ENCODE measurements at places on chromosomes 1 and 21.

DNA sequence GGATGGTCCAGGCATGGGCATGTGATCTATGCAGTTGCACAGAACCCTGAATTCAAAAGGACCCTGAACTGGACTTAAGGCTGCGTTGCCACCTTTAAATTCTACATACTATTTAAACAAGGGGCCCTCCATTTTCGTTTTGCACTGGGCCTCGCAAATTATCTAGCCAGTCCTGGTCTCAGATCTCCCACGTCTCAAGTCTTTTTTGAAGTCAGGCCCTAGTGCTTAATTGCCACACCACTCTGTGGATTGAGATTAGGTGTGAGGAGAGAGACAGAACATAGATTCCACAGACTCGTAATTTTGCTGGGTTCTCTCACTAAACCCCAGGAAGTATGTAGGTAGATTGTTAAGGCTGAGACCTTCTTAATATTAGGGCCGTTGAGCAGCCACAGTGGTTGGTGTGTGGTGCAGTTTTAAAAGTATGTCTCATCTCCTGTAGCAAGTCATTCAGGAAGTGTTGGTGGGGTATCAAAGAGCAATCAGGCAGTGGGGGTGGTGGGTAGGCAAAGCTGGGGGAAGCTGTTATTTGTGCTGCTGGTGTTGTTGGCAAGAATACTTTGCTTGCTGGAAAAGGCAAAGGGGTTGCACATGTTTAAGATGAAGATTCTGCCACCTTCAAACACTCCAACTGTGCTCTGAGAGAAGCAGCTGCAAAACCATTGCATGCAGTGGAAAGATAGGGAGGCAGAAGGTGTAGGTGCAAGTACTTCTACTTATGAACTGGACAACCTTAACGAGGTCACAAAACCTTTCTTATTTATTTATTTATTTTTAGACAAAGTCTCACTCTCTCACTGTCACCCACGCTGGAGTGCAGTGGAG, 11.2 kb downstream of the CD84 start:
- peak; percentile 81 for DNase-seq

DNA sequence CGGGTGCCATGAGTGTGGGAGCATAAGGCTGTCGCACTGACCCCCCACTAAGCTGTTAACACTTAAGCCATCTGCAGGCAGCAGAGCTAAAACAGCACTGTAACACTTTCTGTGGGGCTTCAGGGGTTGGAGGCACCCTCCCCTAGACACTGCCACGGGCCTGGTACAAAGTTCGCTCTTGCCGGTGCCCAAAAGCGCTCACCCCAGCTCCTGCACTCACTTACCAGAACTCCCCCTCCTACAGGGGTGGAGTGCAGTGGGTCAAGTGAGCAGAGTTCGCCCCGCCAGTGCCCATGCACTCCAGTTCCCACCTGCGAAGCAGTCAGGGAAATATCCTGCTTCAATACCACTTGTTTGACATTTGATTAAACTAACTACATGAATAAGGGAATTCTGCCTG, 46.3 kb upstream of the CFAP298 start:
- DNase-seq = no peak

GRCh38 chr1:108865316-108865910, 8.5 kb upstream of the AKNAD1 start:
- no peak for DNase-seq

- peak; percentile 69 for DNase-seq
Measured at GRCh38 chr1:204453141-204453772, 41.3 kb downstream of the PIK3C2B start.

- no peak for DNase-seq
Measured at GRCh38 chr1:2097386-2098300, 47.4 kb downstream of the PRKCZ start.

DNA sequence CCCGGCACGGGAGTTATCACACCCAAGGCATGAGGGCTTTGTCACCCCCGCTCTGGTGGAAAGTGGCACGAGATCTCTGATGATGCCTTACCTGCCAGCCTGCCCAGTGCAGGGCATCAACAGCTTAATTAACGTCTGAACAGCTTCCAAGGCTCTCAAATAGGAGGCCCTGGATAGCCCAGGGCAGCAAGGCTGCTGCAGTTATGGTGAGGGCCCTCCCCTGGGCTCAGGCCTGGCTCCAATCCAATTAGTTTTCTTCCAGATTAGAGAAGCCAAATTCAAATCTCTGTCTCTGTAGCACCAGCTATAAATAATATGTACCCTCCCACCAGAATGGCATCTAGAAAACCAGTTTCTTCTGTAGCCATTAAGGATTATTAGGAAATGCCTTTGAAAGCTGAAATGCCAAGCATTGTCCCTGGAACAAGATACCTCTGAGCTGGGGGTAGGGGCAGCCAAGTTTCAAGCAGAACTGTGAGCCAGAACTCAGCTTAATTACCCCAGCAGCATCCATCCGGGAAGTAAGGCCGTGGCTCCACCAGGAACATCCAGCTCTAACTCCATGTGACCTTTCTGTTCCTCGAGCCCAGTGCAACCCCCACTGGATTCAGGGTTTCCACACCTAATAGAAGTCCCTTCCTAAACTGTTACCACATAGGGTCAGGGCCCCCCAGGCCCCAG, 12.5 kb downstream of the QSOX1 start:
- no peak for DNase-seq

GRCh38 chr1:162365284-162366020, 11.2 kb downstream of the SPATA46 start:
- no peak for DNase-seq

DNA sequence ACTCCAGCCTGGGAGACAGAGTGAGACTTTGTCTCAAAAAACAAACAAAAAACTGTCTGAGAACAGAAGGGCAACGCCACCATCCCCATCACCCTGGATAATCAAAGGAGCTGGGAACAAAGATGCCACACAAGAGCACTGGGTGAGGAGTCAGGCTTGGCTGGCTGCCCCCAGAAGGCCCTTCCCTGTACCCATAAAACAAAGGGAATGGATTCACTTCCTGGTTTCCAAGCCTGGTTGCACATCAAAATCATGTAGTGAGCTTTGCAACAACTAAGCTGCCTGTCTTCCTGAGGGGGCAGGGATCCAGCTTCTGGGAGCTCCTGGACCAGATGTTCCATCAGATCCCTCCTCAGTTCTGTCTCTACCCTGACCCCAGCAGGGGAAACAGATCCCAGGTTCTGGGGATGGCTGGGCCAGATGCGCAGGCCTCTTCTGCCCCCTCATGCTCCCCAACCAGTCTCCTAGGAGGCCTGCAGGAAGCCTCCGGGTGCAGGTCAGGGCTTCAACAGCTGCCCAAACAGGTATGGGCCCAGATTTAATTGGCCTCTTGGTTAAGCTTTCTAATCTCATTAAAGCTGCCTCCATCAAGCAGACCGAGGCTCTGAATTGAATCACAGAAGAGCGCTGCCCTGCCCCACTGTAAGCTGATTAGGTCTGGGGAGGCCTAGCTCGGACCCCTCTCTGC, 97.8 kb downstream of the MRPL37 start:
- DNase-seq = no peak

GRCh38 chr1:19597496-19598309, 46.4 kb upstream of the NBL1 start:
- DNase-seq = no peak

- no peak for DNase-seq
Measured at GRCh38 chr1:244273845-244274619, 177.7 kb downstream of the ADSS2 start.

- DNase-seq = no peak
Measured at GRCh38 chr1:22751124-22751531, 40.5 kb downstream of the EPHB2 start.

- no peak for DNase-seq
Measured at GRCh38 chr1:117017062-117017461, 15.5 kb downstream of the CD101 start.

GRCh38 chr1:175665616-175666015, 77.8 kb downstream of the TNR start:
- no peak for DNase-seq

- DNase-seq = peak; percentile 5
Measured at GRCh38 chr1:15696956-15697521, 12.9 kb downstream of the PLEKHM2 start.

GRCh38 chr1:2208309-2209239, 14.0 kb upstream of the FAAP20 start:
- DNase-seq = no peak

- DNase-seq = no peak
Measured at GRCh38 chr1:36920801-36921405, 113.4 kb downstream of the GRIK3 start.

GRCh38 chr1:17735793-17736192, 19.3 kb upstream of the ACTL8 start:
- no peak for DNase-seq

GRCh38 chr1:113983826-113984225, 4.6 kb downstream of the OLFML3 start:
- DNase-seq = no peak

- no peak for DNase-seq
Measured at GRCh38 chr1:247848346-247848745, 6.7 kb upstream of the OR11L1 start.

DNA sequence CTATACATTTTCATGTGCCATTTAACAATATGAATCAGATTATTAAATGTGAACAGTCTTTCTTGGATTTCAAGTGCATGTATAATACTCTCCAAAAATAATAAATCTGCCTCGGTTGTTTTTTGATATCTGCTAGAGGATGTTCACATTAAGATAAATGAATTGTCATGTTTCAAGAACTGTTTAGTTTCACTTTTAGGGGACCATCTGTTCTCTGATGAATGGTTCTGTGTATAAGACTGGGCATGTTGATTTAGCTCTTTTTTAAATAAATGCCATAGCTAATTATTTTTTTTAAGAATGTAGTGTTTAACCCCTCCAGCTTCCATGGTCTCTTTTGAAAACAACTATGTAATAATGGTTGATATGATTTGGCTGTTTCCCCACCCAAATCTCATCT, 1245.1 kb upstream of the ADGRL4 start:
- no peak for DNase-seq

DNA sequence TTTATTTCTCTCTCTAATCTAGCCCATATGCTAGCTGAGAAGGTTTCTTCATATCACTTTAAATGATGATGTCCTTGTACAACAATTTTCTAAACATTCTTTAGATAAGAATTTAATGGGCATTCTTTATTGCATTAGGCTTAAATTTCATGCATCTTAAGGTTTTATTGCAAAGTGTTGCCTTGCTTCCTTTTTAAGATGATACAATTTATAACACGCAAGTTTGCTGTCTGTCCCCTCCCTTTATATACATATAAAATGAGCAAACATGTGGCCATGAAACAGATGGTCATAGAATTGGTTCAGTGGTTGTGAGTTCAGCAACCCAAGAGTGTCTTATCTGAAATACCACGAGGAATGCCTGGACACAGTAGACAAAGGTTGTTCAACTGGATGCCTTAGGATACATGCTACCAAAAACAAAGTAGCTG, 12.1 kb downstream of the NBPF3 start:
- no peak for DNase-seq

GRCh38 chr1:169089776-169090175, 16.7 kb upstream of the ATP1B1 start:
- DNase-seq = no peak

All from activated gamma-delta T cell treated with Interleukin-2 at 50 U/mL for 16 hours (primary cell).